Osteoblast (primary cell): ENCODE measurements at places on chromosomes 2 and 18.
A peak's percentile ranks its signal among the peaks of the same experiment; 100 is the strongest.

GRCh38 chr18:38654946-38655345, 1089.3 kb upstream of the CELF4 start:
- no peak for DNase-seq

DNA sequence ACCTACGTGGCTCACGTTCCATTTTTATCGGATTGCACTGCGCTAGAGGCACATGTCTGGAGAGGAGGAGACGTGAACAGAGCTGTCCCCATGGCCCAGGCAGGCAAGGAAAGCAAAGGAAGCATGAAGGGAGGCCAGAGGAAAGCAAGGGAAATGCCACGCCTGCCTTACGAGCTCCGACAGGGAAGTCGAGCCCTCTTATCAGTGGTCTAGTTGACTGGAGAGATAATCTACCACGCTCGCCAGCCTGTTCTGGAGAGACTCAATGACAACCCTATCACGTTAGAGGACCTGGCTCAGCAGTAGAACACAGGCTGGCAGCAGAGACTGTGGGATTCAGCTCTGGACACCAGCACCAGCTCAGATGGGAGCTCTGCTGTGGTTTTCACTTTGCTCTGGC, 202.6 kb upstream of the ID2 start:
- DNase-seq = no peak

DNA sequence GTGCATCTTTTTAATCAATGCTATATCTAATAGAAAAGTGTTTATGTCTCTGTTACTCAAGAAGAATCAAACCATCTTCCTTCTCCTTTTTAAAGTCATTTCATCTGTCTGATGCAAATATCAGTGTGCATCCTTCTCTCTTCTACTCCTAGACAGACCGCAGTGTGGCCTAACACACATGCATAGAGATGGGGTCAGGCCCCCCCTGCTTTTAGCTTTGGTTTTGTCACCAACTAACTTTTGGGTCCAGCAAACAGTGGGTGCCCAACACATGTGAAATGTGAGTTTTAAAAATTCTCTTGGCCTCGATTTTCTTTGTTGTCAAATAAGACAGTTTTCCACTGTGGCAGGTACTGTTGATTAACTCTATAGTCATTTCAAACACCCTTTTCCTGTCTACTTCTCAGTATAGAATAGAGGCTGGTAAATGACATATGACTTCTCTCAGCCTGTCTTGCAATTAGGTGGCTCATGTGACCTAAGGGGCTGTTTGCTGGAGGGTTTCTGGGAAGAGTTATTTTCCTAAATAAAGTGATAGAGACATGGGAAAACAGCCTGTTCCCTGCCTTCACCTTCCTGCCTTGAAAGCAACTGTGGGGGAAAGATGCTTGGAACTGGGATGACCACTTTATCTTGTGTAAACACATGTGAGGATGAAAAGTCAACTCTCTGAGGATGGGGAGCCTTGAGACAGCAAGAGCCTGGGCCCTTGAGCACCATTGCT, 65.7 kb upstream of the DARS1 start:
- no peak for DNase-seq

- no peak for DNase-seq
These were observed 269.4 kb upstream of the NRXN1 start for GRCh38 chr2:51301381-51301780.

GRCh38 chr18:45430041-45430440, 185.2 kb upstream of the SLC14A2 start:
- no peak for DNase-seq

DNA sequence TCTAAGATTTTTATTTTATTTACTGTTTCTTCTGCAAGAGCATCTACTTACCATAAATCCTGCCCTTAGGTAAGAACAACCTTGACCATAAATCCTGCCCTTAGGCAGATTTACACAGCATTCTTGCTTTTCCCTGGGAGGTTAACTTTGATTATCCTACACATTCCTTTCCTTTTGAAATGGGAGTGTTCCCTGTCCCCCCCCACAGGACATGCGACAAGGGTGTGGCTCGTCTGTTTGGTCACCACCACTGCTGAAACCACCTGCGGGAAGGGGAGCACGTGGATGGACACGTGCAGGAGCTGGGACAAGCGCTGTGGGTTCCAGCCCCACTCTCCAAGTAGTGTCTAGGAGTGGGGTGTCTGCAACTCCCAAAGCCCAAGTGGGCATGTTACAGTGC, 239.3 kb upstream of the SP5 start:
- DNase-seq = no peak

GRCh38 chr2:205496370-205496769, 185.9 kb upstream of the NRP2 start:
- DNase-seq = no peak

GRCh38 chr2:182655750-182656149, 60.3 kb upstream of the DNAJC10 start:
- no peak for DNase-seq

DNA sequence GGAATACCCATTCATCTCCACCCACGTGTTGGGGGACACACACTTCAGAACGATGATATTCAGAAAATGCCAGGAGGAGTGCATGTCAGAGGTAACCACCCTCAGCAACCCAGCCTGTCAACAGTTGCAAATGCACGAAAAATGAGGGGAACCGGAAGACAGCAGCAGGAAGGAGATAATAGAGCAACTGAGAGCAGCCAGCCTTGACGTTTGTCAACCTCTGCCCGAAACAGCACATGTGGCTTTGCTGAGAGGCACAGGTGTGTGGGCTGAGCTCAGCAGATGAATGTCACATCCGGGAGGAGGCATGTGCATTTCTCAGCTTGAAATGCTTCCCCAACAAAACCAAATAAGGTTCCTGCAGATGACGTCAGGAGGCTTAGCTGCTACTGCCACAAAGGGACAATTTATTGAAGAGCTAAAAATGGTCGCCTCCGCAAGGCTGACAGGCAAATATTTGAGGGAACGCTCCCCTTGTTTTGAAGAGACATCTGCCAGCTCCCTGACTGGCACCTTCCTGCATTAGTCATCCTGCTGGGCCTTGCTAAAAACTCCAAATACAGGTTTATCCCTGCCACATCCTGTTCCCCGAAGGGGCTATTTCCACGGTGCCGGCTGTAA, 419.0 kb downstream of the NBAS start:
- peak; percentile 53 for DNase-seq

- DNase-seq = peak; percentile 58
These were observed 108.6 kb downstream of the COMMD1 start for GRCh38 chr2:62014102-62014501.
